NCI-H748 treated with DMSO at 0.1 percent for 48 hours (cell line): ENCODE measurements at places on chromosomes 12 and 14.

- no peak for DNase-seq
These were observed 192.8 kb downstream of the TBX5 start for GRCh38 chr12:114213055-114213581.

DNA sequence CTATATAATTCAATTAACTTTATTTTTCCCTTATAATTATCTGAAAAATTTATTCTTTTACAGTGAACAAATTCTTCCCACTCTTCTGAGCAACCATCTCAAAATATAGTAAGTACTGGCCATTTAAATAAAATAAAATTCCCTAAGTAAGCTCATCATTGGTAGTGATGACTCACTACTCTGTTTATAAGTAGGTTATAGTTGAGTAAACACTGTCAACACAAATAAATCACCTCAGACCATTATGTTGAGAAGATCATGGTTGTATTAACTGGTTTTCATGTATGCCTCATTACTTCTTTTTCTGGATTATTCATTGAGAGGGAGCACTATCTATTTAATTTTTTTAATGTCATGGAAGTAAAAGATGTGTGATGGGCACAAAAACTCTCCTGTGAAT is 220.5 kb downstream of the SEC23A start:
- DNase-seq: no peak

DNA sequence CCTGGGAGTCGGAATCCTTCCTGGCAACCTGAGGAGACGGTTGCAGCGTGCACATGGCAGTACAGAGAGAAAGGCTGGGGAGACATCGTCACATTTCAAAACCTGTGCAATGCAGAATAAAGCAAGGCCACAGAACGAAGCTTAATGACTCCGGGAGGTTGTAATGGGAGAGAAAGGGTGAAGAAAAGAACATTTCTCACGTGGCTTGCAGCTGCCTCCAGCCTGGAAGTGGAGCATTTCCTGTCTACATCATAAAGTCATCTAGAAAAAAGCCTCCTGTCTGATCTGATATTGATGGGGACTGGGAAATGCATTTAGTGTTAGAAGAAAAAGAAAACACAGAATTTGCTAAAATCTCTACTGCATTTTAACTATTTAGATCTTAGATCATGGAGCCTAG is 209.3 kb downstream of the TMEM132C start:
- DNase-seq: no peak

GRCh38 chr14:76191297-76191696 is 39.6 kb downstream of the GPATCH2L start:
- no peak for DNase-seq

DNA sequence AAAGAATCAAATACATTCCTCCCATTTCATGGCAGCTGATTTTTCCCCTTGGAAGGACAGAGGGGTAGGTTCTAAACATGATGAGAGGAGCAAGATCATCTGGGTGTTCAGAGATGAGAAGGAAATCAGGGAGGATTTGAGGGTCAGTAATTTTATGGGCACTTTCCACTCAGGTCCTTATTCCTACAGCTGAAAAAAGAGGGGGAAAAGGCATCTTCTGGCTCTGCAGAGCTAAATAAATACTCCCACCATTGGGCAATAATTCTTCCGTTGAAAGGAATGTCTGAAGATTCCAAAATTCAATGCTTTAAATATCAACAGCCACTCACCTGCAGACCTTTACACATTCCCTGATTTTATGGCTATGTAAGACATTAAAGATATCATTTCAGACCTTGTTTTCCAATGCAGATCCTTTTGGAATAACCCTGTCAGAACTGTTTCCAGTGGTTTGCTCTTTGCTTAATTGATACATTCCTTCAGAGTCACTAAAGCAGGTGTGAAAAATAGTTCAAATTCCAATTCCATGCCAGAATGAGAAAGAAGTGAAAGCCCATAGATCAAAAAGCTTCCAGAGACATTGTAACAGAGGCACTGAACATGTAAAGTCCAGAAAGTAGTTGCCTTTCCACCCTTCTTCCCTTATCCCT is 233.3 kb upstream of the KRR1 start:
- no peak for DNase-seq

DNA sequence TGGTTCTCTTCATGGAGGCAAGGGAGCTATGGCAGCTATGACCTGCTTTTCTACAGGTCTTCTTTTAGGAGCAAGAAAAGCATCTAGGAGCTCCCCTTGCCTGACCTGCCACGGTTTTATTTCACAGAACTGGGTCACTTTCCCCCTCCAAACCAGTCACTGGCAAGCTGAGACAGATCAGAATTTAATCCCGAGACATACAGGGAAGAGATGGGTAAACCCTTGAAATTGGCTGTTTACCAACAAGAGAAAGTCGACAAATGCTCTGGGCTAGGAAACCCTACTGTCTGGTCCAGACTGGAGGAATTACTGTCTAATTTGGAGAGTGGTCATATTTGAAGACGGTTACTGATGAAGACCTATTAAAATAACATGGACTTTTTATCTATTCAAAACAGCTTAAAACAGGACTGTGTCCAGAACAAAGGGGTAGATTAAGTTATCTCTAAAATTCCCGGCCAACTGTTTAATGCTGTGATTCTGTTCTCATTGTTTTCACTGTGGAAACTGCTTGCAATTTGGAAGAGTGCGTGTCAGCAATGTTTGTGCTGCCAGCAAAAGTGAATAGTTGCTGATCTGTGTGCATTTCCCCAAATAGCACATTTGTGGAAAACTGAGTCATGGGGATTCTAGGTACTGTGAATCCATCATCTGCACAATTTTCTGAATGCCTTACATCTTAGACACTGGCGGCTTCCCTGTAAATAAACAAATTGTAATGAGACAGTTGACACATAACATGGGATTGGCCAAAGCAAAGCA is 73.4 kb upstream of the EEA1 start:
- no peak for DNase-seq

DNA sequence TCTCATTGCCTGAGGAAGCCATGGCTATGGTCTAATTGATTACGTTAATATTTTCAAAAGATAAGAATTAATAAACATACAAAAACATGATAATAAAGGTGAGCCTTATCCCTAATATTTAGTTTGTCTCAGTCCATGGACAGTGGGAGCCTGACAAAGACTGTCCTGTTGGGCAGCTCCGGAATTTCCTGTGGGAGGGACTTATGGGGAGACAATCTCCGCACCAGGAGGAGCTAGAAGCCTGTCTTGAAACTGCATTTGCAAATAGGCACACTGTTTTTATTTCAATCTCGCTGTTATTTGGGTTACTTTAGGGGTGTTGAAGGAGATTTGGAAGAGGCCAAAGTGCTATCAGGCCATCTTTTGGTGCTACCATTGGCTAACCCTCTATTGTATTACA is 50.8 kb upstream of the ZDHHC17 start:
- no peak for DNase-seq
